ENCODE measurements at places on chromosomes 4 and X. TPM values are rescaled to one million over a fixed set of nuclear protein-coding genes. Genes with fewer than 3 reads are reported as not detected.

The HOPX gene
- not detected for polyA plus RNA-seq

The SNCA gene
- not detected for polyA plus RNA-seq

The NUP62CL gene
- polyA plus RNA-seq, result 3.0 TPM

The AGTR2 gene
- not detected for polyA plus RNA-seq

The SLC7A11 gene
- polyA plus RNA-seq, result 1.8 TPM

The MAP3K15 gene
- polyA plus RNA-seq, result not detected

The ETDA gene
- polyA plus RNA-seq, result not detected

The MTMR8 gene
- 3.7 TPM for polyA plus RNA-seq

The PABPC5 gene
- not detected for polyA plus RNA-seq

The AWAT1 gene
- not detected for polyA plus RNA-seq

The PFKFB1 gene
- polyA plus RNA-seq, result 0.18 TPM

The ASB12 gene
- 0.19 TPM for polyA plus RNA-seq

The GPR82 gene
- 0.27 TPM for polyA plus RNA-seq

The TMEM144 gene
- polyA plus RNA-seq, result 1.7 TPM

The RNF212 gene
- not detected for polyA plus RNA-seq

The NSG1 gene
- polyA plus RNA-seq, result 0.07 TPM

The NAT8L gene
- not detected for polyA plus RNA-seq

The ARMCX1 gene
- 0.05 TPM for polyA plus RNA-seq

The AKAP14 gene
- polyA plus RNA-seq, result not detected

The TMEM255A gene
- 1.2 TPM for polyA plus RNA-seq

The SMR3A gene
- polyA plus RNA-seq, result not detected

The TCP11X2 gene
- polyA plus RNA-seq, result not detected

The KLHL13 gene
- 10.0 TPM for polyA plus RNA-seq

The POF1B gene
- 1.0 TPM for polyA plus RNA-seq

The MAGEA9B gene
- not detected for polyA plus RNA-seq

The FRMD7 gene
- not detected for polyA plus RNA-seq

The TCEANC gene
- 2.7 TPM for polyA plus RNA-seq

The IL21 gene
- not detected for polyA plus RNA-seq

The LAMP2 gene
- 48.1 TPM for polyA plus RNA-seq

The KLF8 gene
- polyA plus RNA-seq, result 0.61 TPM

The PDE6B gene
- 3.1 TPM for polyA plus RNA-seq

The RAB39B gene
- 8.7 TPM for polyA plus RNA-seq

The VCX gene
- polyA plus RNA-seq, result not detected

All from GM12878 (cell line).